EL (cell line): ENCODE measurements at places on chromosomes 7 and 10.

- DNase-seq, result peak; percentile 98
Measured at GRCh38 chr10:69061305-69062161, 26.4 kb upstream of the SRGN start.

- DNase-seq, result no peak
Measured at GRCh38 chr10:123666318-123667236, at the start of gene GPR26. TSS of gene GPR26 (plus strand) at chr10:123666355. CDS start at chr10:123666408, 53 bp downstream.

DNA sequence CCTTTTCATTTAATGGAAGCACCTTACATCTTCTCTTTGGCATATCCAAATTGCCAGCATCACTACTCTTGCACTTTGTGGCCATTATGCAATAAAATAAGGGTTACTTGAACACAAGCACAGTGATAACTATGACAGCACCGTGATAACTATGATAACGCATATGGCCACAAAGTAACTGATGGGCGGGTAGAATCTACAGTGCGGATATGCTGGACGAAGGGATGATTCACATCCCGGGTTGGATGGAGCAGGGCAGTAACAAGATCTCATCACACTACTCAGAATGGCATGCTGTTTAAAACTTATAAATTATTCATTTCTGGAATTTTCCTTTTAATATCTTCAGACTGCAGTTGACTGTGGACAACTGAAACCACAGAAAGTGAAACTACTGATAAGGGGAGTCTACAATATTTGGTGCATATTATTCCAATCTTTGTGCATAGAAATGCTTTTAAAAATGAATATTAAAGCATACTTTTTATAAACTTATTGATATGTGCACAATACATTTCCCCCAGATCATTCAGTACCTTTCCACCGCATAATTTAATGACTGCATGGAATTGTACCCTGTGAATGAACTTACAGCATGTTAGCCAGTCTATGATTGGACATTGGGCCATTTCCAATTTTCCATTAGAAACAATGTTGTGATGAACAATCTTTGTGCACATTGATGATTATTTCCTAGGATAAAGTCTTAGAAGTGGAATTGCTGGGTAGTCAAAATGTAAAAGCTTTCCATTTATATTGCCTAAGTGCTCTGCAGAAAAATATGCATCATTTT is 136.4 kb downstream of the WNT2 start:
- peak; percentile 75 for DNase-seq

GRCh38 chr7:91325726-91326125 is 61.5 kb downstream of the FZD1 start:
- DNase-seq, result no peak

- DNase-seq, result no peak
Measured at GRCh38 chr10:117547016-117547715, 4.6 kb downstream of the EMX2 start.

- DNase-seq, result no peak
Measured at GRCh38 chr7:150329331-150330120, 6.2 kb upstream of the ACTR3C start.

- peak; percentile 3 for DNase-seq
Measured at GRCh38 chr7:93601363-93601762, 26.8 kb upstream of the CALCR start.

GRCh38 chr10:86648704-86649427 is 5.5 kb upstream of the OPN4 start:
- DNase-seq, result peak; percentile 94

GRCh38 chr10:62384447-62385081 is 10.4 kb downstream of the ZNF365 start:
- peak; percentile 43 for DNase-seq

GRCh38 chr10:98619446-98619845 is 172.7 kb upstream of the HPS1 start:
- no peak for DNase-seq

GRCh38 chr10:71685554-71686232 is 33.9 kb downstream of the C10orf105 start:
- no peak for DNase-seq

- DNase-seq, result no peak
Measured at GRCh38 chr7:92635538-92635937, 45.3 kb upstream of the FAM133B start.

DNA sequence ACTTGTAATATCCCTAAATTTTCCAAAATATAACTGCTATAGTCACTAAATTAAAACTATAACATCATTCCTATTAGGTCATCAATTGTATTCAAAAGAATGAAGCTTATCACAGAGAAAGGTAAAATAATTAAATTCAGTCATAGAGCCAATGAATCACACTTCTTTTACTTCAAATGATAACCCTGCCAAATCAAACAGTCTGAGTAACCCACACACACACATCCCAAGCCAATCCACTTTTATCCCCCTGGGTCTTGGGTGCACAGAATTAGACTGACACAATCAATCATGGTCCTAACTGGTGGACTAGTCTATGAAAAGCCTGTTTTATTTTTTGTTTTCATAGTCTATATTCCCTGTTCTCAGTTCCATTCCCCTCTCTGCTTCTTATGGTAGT is 25.6 kb downstream of the CTNNA3 start:
- no peak for DNase-seq

GRCh38 chr10:117418121-117418520 is 42.9 kb upstream of the PDZD8 start:
- no peak for DNase-seq
